Posterior vena cava (tissue), 2 donors: ENCODE measurements at places on chromosomes 12 and 14. TPM values are rescaled to one million over a fixed set of nuclear protein-coding genes. Genes with fewer than 3 reads are reported as not detected.

GRCh38 chr12:87667378-87667777, 361.8 kb downstream of the C12orf50 start:
- DNase-seq, result no peak

DNA sequence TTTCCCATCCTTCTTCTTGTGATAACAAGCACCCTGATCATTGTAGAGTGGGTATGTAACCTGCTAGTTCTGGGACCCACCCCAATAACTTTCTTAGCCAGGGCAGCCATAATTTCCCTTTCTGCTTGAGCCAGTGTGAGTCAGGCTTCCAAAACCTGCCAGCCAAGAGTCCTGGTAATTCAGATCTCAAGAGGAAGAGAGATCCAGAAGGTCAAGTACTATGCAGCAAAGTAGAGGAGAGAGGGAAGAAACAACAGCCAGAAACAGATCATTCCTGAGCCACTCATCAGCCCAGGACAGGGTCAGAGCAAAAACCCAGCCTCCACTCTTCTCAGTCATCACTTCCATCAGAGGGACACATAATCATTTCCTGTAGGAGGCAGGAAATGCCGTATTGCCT, 182.0 kb downstream of the DICER1 start:
- no peak for DNase-seq

- DNase-seq, result peak; percentile 67
These were observed 6.0 kb upstream of the AMN start for GRCh38 chr14:102916347-102917055.

DNA sequence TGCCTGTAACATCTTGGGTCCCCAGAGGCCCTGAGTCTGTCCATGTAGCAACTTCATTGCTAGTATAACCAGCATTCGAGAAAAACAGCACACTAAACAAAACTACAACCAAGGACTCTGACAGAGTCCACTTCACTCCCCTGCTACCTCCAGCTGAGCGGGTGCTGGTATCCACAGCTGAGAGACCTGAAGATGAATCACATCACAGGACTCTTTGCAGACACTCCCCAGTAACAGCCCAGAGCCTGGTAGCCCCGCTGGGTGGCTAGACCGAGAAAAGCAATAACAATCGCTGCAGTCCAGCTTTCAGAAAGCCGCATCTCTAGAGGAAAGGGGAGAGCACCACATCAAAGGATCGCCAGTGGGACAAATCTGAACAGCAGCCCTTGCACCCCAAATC, 9.0 kb upstream of the IQSEC3 start:
- peak; percentile 70 for DNase-seq

DNA sequence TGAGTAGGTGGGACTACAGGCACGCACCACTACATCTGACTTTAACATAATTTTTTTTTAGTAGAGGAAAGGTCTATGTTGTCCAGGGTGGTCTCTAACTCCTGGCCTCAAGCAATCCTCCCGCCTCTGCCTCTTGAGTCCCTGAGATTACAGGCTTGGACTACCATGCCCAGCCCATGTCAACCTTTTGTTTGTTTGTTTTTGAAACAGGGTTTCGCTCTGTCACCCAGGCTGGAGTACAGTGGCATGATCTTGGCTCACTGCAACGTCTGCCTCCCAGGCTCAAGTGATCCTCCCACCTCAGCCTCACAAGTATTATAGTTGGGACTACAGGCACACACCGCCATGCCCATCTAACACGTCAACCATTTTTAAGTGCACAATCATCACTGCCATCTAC, 29.2 kb downstream of the PITPNM2 start:
- no peak for DNase-seq

GRCh38 chr14:60184146-60184904, 19.1 kb upstream of the DHRS7 start:
- no peak for DNase-seq

The NDUFA9 gene
- 57.0 TPM for total RNA-seq

The HOXC10 gene
- 27.9 TPM for total RNA-seq
